ENCODE measurements at places on chromosomes 3 and 15.

GRCh38 chr15:38823263-38823662, 258.6 kb upstream of the RASGRP1 start:
- no peak for DNase-seq

- no peak for DNase-seq
Observed at GRCh38 chr3:159629329-159630084, 359.1 kb upstream of the IL12A start.

DNA sequence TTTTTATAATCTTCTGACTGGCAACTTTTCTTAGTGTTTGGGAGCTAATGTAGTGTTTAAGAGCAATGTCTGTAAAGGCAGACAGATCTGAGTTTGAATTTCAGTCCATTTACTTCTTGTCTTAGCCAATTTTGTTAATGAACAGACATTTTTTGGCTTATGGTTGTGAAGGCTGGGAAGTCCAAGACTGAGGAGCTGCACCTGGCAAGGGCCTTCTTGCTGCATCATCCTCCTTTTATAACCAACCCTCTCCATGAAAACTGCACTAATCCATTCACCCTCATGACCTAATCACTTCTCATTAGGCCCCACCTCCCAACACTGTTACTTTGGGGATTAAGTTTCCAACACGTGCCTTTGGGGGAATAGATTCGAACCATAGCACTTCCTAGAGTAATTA, 164.5 kb downstream of the GAP43 start:
- DNase-seq, result no peak

DNA sequence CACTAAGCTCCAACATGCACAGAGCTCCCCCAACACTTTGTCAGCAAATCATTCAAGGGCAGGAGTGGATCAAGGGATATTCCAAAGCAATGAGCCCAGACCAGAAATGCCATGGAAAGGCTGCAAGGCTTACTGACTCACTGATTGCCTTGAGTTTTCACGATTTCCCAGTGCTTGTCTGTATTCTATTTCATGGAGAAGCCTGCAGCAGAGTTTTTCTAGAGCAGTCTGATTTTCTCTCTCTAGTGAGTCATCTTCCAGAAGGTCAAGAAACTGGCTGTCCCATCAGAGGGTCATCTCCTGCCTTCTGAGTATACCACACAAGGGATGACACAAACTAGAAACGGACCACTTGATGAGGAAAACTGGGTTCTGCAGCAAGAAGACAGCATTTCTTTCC, 16.5 kb downstream of the LMCD1 start:
- no peak for DNase-seq

DNA sequence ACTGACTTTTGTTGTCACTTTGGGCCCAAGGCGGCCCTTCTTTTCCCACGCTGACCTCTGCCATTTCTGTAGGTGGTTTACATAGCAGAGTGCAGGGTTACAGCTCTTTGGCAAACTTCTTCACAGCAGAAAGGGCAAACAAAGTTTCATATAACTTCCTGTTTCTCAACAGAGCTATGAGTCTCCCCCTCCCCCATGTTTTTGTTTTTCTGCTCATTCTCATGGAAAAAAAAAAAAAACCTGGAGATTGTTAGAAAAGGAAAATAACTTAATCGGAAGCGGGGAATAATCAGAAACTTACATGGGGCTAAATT, 342.0 kb upstream of the NR2F2 start:
- DNase-seq, result no peak

DNA sequence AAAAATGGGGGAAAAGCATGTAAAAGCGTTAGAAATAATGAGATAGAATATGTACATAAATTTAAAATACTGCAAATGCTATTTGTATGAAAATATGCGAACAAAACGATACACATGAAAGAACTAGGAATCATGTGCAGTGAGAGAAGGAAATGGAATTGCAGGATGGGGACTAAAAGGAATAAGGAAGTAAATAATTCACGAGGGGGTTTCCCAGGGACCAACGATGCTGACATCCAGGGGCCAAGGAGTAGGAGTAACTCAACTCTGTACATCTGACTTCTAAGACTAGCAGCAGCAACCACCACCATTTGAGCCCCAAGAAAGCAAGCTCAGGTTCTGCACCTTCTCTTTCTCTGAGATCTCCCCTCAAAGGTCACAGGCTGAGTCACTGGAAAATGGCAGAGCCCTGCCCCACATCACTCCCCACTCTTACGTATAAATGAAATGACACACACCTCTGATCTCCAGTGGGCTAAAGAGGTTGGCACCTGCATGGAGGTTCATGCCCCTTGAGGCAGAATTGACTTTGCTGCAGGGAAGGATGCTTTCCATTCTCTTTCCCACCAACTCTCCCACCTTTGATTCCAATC, 100.0 kb upstream of the DLG1 start:
- DNase-seq, result no peak
